Large intestine (tissue), 12 donors: ENCODE measurements at places on chromosomes 1 and 21. TPM values are rescaled to one million over a fixed set of nuclear protein-coding genes. Genes with fewer than 3 reads are reported as not detected.

C1orf115 gene
- 154 TPM for polyA plus RNA-seq

HORMAD1 gene
- polyA plus RNA-seq: 0.21 TPM

DNA sequence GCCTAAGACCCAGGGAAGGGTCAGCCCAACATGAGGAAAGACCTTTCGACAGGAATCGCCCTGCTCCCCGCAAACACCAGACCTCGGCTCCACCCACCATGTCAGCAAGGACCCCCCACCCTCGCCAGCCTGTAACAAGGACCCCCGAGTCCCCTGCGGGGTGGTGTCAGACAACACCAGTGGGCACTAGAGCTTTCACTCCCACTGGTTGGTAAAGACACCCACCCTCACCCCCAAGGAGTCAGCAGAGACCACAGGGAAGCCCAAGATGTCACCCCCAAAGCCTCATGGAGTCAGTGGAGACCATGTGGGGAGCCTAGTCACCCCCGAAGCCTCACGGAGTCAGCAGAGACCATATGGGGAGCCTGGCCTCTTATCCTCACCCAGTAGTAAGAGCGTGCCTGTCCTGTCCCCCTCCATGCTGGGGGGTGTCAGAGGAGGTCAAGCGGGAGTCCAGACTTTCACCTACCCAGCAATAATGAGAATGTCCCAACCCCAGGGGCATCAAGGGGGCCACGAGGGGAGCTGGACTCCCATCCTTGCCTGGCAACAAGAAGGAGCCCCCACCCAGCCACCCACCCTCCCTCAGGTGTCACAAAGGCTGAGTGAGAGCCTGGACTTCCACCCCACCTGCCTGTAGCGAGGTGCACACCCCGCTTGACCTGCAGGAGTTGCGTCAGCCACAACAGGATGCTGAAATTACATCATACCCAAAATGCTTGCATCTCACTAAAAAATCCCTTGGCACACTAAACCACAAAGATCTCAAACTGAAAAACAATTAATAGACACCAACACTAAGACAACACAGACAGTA is 24.8 kb downstream of the SLC19A1 start:
- no peak overlapping the region for H3K4me3 ChIP-seq
- no peaks in the 10 kb centered on the region for H3K27me3 ChIP-seq
- H3K27ac ChIP-seq: no peak overlapping the region
- peaks cover 36% of the 10 kb centered on the region for H3K36me3 ChIP-seq

DNA sequence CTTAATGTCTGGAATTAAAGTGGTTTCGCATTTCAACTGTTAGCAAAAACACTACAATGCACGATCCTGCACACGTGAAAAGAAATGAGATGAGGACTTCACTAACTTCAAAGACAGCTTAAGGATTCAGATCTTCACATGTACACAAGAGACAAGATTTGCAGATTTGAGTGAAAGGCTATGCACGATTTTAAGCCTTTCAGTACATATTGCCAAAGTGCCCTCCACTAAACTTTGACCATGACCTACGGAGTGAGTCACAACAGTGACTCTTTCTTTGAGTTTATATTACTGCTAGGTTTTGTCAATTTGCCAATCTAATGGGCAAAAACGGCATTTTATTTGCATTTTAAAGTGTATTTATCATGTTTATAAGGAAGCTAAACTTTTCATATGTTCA is 41.2 kb upstream of the CR1L start:
- no peaks in the 10 kb centered on the region for H3K4me1 ChIP-seq
- H3K27ac ChIP-seq: no peak overlapping the region
- no peaks in the 10 kb centered on the region for H3K36me3 ChIP-seq
- no peak overlapping the region for H3K4me3 ChIP-seq

- peaks cover 11% of the 10 kb centered on the region for H3K4me1 ChIP-seq
- H3K27ac ChIP-seq: no peak within 1 kb of the TSS
- H3K4me3 ChIP-seq: peak within 1 kb of the TSS; percentile 96
- no peaks in the 10 kb centered on the region for H3K27me3 ChIP-seq
- peak; percentile 92 for DNase-seq
Measured at GRCh38 chr1:6554031-6554906, at the start of gene NOL9. NOL9 (minus strand) TSS chr1:6554513; CDS start chr1:6554502, 11 bp downstream.

DNA sequence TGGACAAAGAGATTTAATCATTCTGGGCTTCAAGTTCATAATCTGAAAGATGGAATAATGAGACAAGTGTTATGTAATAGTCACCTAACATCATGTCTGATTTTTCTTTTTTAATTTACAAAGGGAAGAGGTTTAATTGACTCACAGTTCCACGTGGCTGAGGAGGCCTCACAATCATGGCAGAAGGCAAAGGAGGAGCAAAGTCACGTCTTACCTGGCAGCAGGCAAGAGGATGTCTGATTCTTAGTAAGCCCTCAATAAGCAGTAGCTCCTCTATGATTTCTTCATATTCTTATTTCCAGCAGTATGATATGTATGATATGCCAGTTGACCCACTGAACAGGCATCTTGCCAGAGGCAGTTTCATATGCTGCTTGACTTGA is 152.7 kb downstream of the S1PR1 start:
- no peak overlapping the region for H3K27ac ChIP-seq
- no peaks in the 10 kb centered on the region for H3K36me3 ChIP-seq
- no peak overlapping the region for H3K4me3 ChIP-seq
- no peak for DNase-seq
- H3K27me3 ChIP-seq: no peaks in the 10 kb centered on the region
